Activated T-helper 1 cell treated with anti-CD3 and anti-CD28 coated beads, Interleukin-2, amount 50 U/mL, for 16 hours (primary cell): ENCODE measurements at places on chromosomes 7 and 10.

DNA sequence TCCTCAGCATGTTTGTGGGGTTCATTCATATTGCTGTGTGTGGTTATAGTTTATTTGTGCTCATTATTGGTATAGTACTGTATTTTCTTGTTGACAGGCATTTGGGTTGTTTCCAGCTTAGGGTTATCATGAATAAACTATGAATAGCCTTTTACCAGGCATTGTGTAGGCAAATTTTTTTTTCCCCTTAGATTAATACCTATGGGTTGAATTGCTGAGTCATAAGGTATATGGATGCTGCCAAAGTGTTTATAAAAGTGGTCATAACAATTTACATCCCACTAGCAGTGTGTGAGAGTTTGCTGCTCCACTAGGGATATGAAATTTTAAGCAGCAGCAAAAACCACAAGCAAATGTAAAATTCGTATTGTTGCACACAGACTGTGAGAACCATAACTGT, 175.0 kb downstream of the PLPP4 start:
- no peak for DNase-seq

DNA sequence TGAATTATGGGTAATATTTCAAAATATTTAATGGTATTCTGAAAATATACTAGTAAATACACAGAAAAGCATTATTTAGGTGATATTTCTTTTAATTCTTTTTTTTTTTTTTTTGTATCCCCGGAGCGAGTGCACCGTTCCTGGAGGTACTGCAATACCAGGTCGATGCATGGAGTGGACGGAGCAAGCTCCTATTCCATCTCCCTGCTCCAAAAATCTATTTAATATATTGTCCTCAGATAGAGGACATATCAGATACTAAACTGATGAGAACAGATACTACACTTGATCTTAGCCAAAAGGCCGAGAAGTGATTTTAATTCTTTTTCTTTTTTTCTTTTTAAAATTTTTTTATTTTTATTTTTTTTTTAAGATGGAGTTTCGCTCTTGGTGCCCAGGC, 10.8 kb downstream of the BTRC start:
- DNase-seq = no peak

DNA sequence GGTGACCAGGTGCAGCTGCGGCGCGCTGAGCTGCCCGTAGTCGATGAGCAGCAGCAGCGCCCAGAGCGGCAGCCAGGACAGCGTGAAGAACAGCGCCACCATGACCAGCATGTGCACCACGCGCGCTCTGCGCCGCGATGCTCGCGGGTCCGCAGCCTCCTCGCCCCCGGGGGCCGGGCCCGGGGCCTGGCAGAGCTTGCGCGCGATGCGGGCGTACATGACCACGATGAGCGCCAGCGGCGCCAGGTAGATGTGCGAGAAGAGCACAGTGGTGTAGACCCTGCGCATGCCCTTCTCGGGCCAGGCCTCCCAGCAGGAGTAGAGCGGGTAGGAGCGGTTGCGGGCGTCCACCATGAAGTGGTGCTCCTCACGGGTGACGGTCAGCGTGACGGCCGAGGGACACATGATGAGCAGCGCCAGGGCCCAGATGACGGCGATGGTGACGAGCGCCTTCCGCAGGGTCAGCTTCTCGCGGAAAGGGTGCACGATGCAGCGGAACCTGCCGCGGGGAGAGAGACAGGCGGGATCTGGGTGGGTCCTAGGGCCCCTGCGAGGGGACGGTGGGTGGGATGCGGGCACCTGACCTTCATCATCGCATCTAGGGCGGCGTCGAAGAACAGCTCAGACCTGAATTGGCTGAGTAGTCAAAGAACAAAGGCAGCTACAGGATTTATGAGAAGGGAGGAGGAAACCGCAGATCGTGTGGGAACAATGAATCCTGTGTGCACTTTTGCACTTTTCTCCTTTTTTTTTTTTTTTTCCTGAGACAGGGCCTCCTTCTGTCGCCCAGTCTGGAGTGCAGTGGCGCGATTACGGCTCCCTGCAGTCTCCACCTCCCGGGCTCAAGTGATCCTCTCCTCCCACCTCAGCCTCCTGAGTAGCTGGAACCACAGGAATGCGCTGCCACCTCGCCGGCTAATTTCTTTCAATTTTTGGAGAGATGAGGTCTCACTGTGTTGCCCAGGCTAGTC, 22.4 kb upstream of the PPA1 start:
- no peak for DNase-seq

- no peak for DNase-seq
Measured at GRCh38 chr10:30878920-30879319, 152.7 kb downstream of the ZNF438 start.

GRCh38 chr7:40346554-40346953, 211.7 kb downstream of the SUGCT start:
- DNase-seq = no peak

DNA sequence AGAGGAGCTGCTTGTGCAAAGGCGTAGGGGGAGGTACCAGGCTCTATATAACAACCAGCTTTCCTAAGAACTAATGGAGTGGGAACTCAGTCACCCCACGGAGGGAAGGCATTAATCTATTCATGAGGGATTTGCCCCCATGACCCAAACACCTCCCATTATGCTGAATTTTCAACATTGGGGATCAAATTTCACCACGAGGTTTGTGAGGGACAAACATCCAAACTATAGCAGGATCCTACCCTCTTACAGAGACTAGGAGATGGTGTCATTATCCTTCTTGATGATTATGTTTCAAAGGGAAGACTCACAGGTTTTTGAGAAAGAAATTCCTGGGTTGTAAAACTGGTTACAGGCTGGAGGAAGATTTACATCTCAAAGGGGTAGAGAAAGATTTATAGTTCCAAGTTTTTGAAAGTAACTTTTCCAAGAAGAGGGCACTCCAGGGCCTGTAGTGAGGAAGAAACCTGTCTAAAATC, 295.0 kb upstream of the DKK1 start:
- no peak for DNase-seq
